ENCODE measurements at places on chromosomes 6 and 20.

GRCh38 chr6:28251661-28252008, 434 bp downstream of the ZKSCAN4 start:
- DNase-seq, result no peak

- no peak for DNase-seq
Measured at GRCh38 chr20:45968801-45969711, 2.9 kb downstream of the ZNF335 start.

GRCh38 chr6:41505122-41506049, 40.8 kb upstream of the FOXP4 start:
- no peak for DNase-seq

DNA sequence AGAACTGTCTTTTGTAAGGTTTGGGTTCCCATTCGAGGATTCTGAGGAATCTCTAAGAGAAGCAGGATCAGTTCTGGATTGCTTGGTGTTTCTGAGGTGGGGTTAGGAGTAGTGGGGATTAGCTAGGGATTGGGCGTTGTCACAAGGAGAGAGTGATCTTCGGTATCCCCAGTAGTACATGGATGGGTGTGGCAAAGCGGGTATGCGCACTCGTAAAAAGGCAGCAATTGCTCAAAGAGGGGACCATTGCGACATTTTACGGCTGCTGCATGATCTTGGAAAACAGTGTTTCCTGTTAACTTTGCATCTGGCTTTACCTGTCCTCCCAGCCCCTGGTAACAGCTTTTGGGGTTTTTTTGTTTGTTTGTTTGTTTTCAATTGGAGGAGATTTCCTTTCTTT, 9.7 kb upstream of the ZSCAN9 start:
- DNase-seq, result no peak

DNA sequence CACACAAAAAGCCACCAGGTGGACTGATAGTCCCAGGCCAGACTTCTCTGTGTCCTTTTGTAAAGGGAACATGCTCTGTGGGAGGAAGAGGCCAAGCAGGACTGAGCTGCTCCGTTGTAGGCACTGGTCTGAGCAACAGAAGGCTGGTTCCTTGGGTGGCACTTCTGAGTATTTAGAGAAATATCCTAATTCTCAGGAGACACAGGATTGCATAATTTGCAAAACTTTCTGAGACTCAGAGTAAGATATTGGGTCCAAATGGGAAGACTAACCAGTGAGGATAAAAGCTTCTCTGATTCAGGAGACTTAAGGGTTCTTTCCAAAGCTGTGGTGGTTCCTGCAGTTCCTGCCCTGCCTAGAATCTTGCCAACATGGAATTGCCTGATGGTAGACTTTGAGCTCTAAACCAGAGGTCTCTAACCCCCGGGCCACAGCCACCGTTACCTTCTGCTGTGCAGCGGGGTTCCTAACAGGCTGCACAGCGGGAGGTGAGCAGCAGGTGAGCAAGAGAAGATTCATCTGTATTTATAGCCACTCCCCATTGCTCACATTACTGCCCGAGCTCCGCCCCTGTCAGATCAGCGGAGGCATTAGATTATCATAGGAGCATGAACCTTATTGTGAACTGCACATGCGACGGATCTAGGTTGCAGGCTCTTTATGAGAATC, 107.0 kb downstream of the OLIG3 start:
- no peak for DNase-seq

GRCh38 chr6:168865-169455, 123.3 kb upstream of the DUSP22 start:
- no peak for DNase-seq

GRCh38 chr20:1286267-1287024, 20.4 kb downstream of the SNPH start:
- DNase-seq, result no peak

DNA sequence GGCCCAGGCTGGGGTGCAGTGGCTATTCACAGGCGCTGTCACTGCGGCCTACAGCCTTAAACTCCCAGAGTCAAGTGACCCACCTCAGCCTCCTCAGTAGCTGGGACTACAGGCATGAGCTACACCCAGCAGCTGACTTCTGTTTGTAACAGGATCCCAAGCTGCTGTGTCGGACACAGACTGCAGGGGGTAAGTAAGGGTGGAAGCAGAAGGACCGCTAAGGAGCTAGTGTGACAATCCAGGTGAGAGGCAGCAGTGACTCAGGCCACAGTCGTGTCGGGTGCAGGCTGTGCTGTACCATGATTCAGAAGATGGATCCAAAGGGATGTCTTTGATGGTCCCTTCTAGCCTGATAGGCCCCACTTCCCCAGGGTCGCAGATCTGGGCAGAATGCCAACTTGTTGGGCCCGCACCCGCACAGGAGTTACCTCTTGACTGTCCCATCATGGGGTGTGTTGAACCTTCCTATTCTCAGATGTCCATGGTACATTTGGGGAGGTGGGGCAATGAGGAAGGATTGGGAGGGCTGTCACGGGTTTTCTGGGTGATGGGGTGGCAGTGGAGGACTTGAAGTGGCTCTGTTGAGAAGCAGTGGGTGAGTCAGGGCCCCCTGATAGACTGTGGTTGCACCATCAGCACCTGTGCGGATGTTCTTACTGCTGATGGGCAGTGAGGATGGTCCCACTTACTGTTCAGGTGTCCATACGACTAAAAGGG, 25.3 kb downstream of the AAR2 start:
- DNase-seq, result no peak

DNA sequence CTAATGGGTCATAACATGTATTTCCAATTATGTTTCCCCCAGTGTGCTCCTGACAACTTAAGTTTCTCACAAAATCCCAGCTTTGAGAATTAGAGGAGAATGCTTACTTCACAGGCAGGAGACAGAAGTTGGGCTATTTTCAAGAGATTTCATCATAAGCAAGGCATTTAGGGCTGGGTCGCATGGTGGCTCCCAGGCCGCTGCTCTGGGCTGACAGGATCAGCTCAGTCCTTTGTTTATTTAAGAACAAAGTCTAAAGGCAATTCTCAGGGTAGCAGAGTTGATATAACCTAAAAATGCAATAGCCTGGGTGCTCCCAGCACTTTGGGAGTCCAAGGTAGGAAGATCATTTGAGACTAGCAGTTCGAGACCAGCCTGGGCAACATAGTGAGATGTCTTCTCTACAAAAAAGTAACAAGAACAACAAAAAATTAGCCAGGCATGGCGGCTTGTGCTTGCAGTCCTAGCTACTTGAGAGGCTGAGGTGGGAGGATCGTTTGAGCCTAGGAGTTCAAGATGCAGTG, 10.9 kb downstream of the FOXQ1 start:
- no peak for DNase-seq

- no peak for DNase-seq
Measured at GRCh38 chr20:24693466-24694156, 224.2 kb downstream of the SYNDIG1 start.

DNA sequence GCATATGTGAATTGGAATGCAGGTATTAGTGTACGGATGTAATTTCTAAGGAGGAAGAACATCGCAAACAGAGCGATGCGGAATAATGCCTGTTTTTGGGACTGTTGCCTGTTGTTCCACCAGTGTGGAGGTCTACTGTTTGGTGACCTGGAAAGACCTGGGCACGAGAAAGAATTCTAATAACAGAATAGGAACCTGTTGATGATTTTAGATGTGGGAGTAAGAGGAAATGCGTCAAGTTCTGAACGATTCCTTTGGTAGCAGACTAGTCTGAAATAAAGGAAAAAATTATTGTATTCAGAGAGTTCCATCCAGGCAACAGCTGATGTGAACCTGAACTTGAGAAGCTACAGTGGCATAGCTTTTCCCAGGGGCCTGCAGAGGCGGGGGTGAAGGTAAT, 192.1 kb downstream of the DTNBP1 start:
- no peak for DNase-seq

- DNase-seq, result no peak
Measured at GRCh38 chr6:70208235-70208790, 94.6 kb downstream of the COL9A1 start.

- no peak for DNase-seq
Measured at GRCh38 chr20:21381619-21382018, 15.7 kb downstream of the NKX2-4 start.

GRCh38 chr6:108549741-108550140, 11.0 kb upstream of the FOXO3 start:
- DNase-seq, result no peak

- no peak for DNase-seq
Measured at GRCh38 chr6:66264376-66264775, 557.4 kb upstream of the EYS start.

GRCh38 chr6:139821676-139822223, 447.3 kb upstream of the CITED2 start:
- DNase-seq, result no peak

- DNase-seq, result no peak
Measured at GRCh38 chr6:126437205-126437604, 97.3 kb downstream of the CENPW start.

DNA sequence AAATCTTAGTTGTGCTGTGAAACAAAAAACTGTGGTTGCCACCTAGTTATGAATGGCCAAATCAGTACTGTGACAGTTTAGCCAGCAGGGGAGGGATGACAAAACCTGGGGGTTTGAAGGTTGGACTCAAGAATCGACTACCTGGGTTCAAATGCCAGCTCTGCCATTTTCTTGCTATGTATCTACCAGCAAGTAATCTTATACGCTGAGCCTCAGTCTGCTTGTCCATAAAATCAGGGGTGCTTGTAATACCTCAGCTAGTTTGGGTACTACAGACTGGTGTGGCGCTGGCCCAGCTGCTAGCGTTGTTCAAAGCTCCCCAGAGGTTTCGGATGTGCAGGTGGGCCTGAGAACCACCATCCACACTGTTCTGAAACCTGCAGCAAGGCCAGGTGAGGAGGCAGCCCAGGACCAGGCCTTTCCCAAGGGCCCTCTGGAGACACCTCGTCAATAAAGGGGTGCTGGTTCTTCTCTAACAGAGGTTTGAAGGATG, 40.4 kb downstream of the TRAM2 start:
- no peak for DNase-seq

DNA sequence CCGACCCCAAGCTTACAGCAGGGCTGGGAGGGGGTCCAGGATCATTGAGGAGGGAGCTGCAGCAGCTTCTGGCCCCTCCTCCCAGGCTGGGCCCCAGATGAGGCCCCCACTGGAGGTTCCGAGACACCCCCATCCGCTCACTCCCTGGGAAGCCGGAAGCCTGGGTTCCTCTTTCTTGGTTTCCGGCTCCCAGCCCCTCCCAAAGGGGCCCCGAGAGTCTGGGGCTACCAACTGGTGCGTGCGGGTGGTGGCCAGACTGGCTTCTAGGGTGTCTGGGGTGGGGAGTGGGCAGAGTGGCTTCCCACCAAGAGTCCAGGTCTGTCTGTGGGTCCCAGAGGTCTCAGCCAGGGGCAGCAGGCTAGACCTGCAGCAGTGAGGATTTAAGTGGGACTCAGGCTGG, 2.2 kb downstream of the RGS19 start:
- DNase-seq, result no peak

DNA sequence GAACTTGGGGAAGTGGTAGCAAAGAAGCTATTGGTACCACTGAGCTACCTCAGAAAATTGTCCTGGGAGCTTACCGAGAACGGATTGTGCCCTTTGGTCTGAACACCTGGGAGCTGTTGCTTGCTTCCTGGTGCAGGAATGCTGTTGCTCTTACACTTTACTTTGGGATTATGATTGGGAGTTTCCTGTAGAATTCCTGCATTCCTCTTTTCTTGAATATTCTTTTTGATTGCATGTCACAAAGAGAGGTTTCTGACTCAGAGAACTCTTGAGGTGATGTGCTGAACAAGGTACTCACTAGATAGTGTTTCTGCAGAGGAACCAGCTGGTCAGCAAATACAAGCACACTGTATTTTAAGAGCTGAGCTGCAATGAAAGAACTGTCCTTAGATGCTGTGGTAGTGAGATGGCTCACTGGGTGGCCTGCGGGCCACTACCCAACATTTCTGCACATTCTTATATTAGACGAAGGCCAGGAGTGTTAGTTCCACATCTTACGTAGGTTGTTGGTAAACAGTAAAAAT, 35.0 kb downstream of the LRRC1 start:
- DNase-seq, result no peak

- DNase-seq, result no peak
Measured at GRCh38 chr6:150297327-150298029, 71.3 kb upstream of the IYD start.

GRCh38 chr6:44228433-44228832, 5.0 kb downstream of the SLC29A1 start:
- DNase-seq, result no peak

GRCh38 chr20:13262671-13263360, 41.7 kb downstream of the ISM1 start:
- DNase-seq, result no peak

- DNase-seq, result no peak
Measured at GRCh38 chr6:101936516-101936915, 543.0 kb downstream of the GRIK2 start.

- no peak for DNase-seq
Measured at GRCh38 chr20:48563191-48563870, 264.5 kb downstream of the PREX1 start.

GRCh38 chr6:116471531-116471930, 10.4 kb downstream of the CALHM6 start:
- DNase-seq, result no peak

DNA sequence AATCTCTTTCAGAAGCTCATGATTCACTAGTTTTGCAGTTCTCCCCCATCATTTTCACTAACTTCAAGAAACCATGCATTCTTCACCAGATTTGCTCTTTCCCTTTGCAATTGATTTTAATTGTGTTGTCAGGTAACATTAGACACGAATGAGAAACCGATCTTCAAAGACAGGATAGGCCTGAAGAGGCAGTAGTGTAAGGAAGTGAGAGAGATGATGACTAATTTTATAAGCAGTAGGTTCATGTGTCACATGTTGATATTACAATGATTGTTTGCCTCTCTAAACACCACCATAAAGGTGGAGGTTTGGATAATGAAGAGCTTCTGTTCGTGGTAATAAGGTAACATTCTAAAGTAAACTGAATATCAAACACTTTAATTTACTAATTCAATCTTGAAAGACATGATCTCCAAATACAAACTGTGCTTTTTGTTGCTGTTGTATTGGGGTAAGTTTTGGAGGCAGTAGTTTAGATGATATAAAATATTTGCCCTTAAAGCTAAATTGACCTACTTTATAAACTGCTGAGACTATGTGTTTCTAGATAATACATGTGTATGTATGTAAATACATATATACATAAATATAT, 207.2 kb downstream of the PHACTR1 start:
- DNase-seq, result no peak

GRCh38 chr20:16005021-16005914, 568.0 kb downstream of the KIF16B start:
- DNase-seq, result no peak

- DNase-seq, result no peak
Measured at GRCh38 chr20:47799116-47799715, 13.9 kb upstream of the SULF2 start.

GRCh38 chr6:13531956-13532355, 42.4 kb upstream of the SIRT5 start:
- DNase-seq, result no peak

DNA sequence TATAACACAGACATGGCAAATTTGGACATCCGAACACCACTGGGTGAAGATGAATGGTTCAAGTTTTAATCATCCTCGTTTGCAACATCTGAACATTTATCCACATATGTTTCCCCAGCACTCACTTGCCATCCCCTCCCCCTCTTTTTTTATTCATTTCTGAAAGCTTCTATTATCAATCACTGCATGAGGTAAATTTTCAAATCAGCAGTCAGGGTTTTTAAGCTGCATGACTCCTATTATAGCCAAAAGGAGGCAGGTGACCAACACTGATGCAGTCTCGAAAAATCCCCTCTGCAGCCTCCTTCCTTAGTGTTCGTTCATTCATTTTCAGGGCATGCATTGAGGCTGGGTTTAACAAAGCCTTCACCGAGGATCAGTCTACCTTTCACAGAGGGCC, 530.8 kb upstream of the JARID2 start:
- DNase-seq, result no peak

GRCh38 chr20:44170816-44171410, 16.1 kb downstream of the JPH2 start:
- DNase-seq, result no peak

GRCh38 chr6:37759221-37760144, 60.0 kb upstream of the ZFAND3 start:
- no peak for DNase-seq
